ENCODE measurements at places on chromosomes 7 and 10.

- DNase-seq, result no peak
These were observed 239.7 kb downstream of the SORCS3 start for GRCh38 chr10:104880624-104881398.

- DNase-seq, result no peak
These were observed 274.3 kb downstream of the ZMYND11 start for GRCh38 chr10:409408-410040.

GRCh38 chr10:118472415-118473304, 122.8 kb downstream of the PRLHR start:
- DNase-seq, result no peak

DNA sequence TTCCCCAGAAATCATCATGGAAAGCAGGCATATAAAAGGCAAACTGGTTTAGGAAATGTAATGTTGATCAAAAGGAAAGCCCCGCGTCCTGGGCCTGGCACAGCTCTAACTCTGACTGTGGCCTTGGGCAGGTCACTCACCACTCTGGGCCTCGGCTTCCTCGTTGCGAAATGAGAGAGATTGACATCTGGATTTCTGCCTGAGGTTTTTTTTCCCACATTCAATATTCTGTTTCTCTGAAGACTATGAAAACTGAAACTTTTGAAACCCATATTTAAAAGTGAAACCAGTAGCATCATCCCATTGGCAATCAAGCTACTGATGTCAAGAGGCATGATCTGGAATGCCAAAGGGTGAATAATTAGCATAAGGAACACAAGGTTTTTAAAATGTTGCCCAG, 369.7 kb upstream of the NPVF start:
- DNase-seq, result no peak

- DNase-seq, result no peak
These were observed 10.2 kb downstream of the DNMBP start for GRCh38 chr10:99999319-100000108.

GRCh38 chr7:16991551-16991950, 109.8 kb upstream of the AGR3 start:
- DNase-seq, result no peak

GRCh38 chr7:42198974-42199668, 37.9 kb downstream of the GLI3 start:
- no peak for DNase-seq

DNA sequence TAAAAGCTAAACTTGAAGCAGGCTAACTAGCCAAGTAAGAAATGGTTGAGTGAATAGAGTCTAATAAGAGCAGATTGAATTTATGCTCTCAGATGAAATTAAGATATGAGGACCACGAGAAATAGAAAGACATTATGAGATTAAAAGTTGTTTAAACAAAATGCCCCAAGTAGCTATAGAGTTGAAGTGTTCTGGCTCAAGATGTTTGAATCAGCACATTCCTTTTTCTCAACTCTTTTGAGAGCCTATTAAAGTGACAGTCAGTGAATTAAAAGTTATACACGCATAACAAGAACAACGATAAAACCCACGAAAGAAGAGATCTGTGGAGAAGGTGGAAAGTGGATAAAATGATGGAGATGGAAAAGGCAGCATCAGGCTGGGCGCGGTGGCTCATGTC, 322.2 kb upstream of the ANKRD30A start:
- no peak for DNase-seq

DNA sequence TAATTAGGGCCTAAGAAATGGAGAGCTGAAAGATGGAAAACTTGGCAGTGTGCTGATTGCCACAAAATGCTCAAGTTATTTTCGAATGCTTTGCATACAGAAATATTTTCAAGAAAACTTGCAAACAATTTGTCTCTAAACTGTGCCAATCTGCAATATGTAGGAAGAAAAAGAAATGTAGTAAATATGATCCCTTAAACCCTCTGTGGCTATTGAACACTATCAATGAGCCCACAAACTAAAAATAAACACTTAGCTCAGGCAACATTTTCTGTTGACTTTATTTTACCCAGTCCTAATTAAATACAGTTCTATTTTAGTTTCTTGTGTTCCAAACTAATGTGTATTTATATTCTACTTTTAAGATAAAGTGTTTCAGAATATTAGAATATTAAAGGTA, 342.1 kb downstream of the SEMA3D start:
- DNase-seq, result no peak

GRCh38 chr10:58827381-58827780, 314.7 kb downstream of the BICC1 start:
- DNase-seq, result no peak

- no peak for DNase-seq
These were observed 355.3 kb downstream of the ARL4A start for GRCh38 chr7:13042605-13043236.

DNA sequence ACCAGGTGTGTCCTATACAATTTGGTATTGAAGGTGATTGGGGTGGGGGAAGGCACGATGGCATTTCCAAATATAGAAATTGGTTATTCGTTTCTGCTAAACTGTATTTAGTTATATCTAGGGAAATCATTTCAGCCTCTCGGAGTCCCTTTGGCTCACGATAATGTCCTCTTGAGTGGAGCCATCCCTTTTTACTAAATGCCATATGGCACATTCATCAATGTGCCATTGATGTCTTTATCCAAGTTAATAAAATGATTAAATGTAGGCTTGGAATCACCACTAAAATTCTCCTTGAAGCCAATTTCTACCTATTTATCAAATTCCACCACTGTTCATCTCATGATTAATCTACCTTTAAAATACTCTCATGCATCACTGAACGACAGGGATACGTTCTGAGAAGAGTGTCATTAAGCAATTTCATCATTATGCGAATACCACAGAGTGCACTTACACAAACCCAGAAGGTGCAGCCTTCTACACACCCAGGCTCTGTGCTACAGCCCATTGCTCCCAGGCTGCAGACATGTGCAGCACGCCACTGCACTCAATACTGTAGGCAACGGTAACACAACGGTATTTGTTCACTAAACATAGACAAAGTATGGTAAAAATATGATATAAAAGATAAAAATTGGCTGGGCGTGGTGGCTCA, 219.2 kb upstream of the C7orf33 start:
- DNase-seq, result no peak

GRCh38 chr7:149415391-149416071, 45.3 kb downstream of the ZNF777 start:
- no peak for DNase-seq

- no peak for DNase-seq
These were observed 27.7 kb upstream of the AP5Z1 start for GRCh38 chr7:4747746-4748145.

DNA sequence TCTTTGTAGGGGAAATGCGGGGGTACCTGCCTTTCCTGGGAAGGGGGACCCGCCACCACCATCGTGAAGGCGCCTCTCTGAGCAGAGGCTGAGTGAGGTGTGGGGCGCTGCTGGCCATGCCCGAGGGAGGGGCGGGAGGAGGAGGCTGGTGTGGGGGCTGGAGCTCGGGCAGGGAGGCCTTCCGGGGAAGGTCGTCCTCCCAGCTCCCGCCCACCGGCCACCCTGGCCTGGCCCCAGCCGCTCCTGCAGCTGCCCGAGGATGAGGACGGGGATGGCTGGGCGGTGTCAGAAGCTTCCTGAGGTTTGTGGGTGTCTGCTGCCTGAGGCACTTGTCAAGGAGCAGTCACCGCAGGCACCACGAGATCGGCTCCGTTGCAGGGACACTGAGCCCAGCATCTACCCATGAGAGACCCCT, 11.4 kb downstream of the PWWP2B start:
- no peak for DNase-seq

DNA sequence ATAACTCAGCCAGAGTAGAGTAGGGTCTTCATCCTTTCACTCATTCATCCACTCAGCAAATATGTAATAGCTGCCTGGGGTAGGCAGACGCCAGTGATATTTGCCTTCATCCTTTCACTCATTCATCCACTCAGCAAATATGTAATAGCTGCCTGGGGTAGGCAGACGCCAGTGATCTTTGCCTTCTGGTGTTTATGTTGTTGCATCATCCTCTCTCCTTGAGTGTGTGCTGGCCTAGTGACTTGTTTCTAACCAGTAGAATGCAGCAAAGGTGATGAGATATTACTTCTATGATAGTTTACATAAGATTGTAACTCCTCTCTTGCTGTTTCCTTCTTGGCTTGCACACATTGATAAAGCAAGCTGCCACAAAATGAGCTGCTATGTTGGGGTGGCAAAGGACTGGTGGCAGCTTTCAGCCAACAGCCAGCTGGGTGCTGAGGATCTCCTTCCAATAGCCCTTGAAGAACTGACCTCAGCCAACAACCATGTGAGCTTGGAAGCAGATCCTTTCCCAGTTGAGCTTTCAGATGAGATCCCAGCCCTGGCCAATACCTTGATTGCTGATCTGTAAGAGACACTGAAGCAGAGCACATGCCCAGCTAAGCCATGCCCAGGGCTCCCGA, 23.2 kb upstream of the MTPN start:
- no peak for DNase-seq

GRCh38 chr7:134031835-134032617, 95.1 kb upstream of the LRGUK start:
- no peak for DNase-seq

GRCh38 chr7:143002106-143002505, 24.8 kb downstream of the OR9A2 start:
- no peak for DNase-seq

GRCh38 chr7:71155236-71155635, 23.3 kb downstream of the GALNT17 start:
- no peak for DNase-seq

- DNase-seq, result no peak
These were observed 16.2 kb downstream of the LHPP start for GRCh38 chr10:124477614-124478363.

GRCh38 chr7:158492367-158492764, 95.3 kb downstream of the PTPRN2 start:
- DNase-seq, result no peak

DNA sequence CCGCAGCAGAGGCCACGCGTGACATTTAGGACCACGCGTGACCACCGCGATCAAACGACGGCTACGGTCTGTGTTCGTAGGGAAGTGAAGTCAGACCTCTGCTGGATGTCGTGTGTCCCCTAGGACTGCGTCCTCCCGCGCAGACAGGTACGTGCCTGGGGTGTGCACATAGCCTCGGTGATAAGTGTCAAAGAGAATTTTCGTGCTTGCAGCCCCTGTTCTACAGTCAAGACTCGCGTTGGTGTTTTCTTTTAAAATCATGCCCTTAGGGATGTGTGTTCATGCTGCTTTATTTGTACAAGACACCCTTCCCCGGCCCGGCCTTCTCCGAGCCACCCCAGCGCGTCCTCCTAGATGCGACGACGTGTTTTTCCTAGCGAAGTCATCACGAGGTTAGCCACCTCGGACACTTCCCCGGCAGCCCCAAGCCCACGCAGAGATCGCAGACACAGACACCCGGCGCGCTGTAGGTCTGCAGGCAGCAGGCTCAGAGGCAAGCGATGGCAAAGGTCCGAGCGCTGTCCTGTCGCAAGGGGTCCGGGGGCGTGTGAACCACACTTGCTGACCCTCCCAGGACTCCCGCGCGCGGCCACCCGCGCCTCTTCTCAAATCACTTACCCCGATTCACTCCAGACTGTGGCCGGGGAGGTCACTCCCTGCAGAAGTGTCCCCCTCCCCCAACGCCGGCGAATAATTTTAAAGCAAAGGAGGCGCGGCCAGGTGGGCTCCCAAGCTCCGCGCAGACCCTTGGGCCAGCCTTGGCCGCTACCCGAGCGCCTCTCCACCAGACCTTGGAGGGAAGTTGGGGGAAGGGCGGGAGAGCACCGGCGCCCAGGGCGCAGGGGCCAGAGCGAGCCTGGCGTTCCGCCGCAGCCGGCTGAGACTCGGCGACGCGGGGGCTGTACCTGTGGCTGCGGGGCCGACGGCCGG, 552 bp downstream of the MKX start:
- DNase-seq, result no peak

DNA sequence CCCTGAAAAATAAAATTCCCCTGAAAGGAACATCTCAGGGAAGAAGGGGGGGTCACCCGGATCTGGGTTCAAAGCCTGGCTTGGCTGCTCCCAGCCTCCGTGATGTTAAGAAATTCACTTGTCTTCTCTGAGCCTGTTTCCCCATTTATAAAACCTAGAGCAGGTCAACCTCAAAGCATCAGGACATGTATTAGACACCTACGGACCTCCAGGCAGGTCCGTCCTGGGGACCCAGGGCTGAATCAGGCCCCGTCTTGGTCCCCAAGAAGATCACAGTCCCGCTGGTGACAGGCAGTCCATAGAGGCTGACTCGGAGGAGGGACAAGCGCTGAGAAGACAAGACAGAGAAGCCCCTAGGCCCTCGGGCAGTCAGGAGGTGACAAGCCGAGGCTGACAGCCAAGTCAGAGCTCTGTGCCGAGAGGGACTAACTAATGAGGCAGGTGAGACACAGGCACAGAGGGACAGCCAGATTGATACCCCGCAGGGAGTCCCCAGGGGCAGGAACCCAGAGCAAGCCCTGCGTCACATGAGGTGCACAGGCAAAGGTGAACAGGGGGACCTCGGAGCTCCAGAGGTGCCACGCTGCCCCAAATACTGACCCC, 2.9 kb downstream of the MYL10 start:
- DNase-seq, result no peak

DNA sequence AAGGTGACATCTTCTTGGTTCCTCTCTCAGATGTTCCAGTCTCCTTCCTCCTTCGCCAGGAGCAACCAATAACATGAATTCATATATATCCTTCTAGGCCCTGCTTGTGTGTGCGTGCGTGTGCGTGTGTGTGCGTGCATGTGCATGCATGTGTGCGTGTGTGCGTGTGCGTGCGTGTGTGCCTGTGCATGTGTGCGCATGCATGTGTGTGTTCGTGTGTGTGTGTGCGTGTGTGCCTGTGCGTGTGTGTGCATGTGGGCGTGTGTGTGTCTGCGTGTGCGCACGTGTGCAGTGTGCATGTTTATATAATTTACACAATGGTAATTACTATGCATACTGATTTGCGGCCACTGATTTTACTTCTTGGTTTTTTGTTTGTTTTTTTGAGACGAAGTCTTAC, 43.9 kb upstream of the PTF1A start:
- no peak for DNase-seq

Measured in stimulated activated CD8-positive, alpha-beta memory T cell treated with anti-CD3 and anti-CD28 coated beads, Interleukin-4, amount 100 ng/mL, for 4 hours (primary cell).